ENCODE measurements at places on chromosomes 4 and X. TPM values are rescaled to one million over a fixed set of nuclear protein-coding genes. Genes with fewer than 3 reads are reported as not detected.

BST1 gene
- polyA plus RNA-seq, result 10.9 TPM

HPSE gene
- 6.2 TPM for polyA plus RNA-seq

RAB39B gene
- 0.53 TPM for polyA plus RNA-seq

SLIT2 gene
- 16.1 TPM for polyA plus RNA-seq

FHIP1A gene
- 2.5 TPM for polyA plus RNA-seq

GC gene
- not detected for polyA plus RNA-seq

ITGB1BP2 gene
- 5.4 TPM for polyA plus RNA-seq

CSAG1 gene
- polyA plus RNA-seq, result not detected

ANTXR2 gene
- 64.4 TPM for polyA plus RNA-seq

FHDC1 gene
- polyA plus RNA-seq, result 4.0 TPM

MAMLD1 gene
- polyA plus RNA-seq, result 17.7 TPM

CENPE gene
- polyA plus RNA-seq, result 0.28 TPM

CTAG1B gene
- 0.15 TPM for polyA plus RNA-seq

DCHS2 gene
- polyA plus RNA-seq, result 0.68 TPM

CLDN34 gene
- polyA plus RNA-seq, result 0.12 TPM

PAGE2B gene
- not detected for polyA plus RNA-seq

TBC1D8B gene
- polyA plus RNA-seq, result 2.3 TPM

VCX3B gene
- not detected for polyA plus RNA-seq

ZNF518B gene
- polyA plus RNA-seq, result 10.2 TPM

WDR1 gene
- polyA plus RNA-seq, result 140 TPM

All from ovary (tissue), 10 donors.